Stimulated activated naive CD8-positive, alpha-beta T cell treated with anti-CD3 and anti-CD28 coated beads, Interleukin-15, amount 100 ng/mL, for 72 hours (primary cell): ENCODE measurements at places on chromosomes 4 and X.

DNA sequence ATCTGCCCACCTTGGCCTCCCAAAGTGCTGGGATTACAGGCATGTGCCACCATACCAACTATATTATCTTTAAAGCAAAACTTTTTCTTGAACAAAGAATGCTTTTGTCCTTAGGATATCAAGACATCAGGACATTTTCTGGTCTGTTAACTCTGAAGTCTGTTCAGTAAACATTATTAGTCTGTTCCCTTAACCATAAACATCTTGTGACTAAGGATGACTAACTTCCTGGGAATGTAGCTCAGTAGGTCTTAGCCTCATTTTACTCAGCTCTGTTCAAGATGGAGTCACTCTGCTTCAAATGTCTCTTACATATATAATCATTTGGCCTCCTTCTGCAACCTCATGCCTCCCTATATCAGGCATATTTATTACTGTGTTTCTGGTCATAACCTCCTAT, 122.9 kb downstream of the UBE2NL start:
- DNase-seq, result no peak

DNA sequence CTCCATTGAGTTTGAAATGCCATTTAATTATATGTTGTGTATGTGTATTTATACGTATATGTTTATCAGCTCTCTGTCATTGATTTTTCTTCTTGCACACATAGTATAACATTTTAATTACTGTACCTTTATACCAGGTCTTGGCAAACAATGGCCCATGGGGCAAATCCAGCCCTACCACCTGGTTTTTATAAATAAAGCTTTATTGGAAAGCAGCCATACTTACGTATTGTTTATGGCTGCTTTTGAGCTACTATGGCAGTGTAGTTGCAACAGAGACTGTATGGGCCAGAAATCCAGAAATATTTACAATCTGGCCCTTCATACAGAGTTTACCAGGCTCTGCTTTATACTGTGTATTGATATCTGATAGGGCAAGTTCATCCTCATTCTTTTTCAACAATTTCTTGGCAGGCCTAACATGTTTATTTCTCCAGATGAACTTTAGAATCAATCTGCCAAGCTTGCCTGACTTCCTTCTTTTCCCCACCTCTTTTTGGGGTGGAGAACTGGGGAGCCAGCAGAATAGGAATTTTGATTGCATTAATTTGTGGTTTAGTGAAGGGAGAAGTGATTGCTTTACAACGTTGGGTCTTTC, 15.8 kb downstream of the DCUN1D4 start:
- no peak for DNase-seq

GRCh38 chr4:95198961-95199360, 349.8 kb downstream of the UNC5C start:
- DNase-seq, result no peak

DNA sequence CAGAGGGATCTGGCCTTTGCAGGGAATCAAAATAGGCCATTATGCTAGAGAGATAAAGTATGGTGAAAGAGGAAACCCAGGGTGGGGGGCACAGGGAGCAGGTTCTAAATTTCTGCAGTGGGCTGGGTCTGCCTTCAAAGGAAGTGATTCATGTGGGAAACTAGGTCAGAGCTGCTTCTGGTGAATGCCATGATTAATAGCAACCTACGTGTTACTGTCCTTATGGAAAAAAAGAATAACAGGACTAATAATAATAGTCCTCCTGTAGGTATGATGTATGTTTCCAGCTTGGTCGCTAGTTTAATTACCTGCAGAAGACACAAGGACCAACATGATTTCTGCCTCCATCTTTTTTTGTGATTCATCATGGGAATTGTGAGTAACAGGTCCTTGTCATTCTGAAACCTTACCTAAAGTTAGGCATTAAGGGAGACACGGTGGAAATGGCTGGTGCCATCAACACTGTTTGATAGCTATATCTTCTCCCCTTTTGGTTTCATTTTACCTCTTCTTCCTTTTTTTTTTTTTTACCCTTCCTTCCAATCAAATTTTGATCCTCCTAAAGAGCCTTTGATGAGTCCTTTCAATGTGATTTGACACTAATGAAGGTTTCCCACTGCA, 180.4 kb downstream of the CPEB2 start:
- peak; percentile 19 for DNase-seq

- DNase-seq, result no peak
These were observed 210.2 kb upstream of the GYPA start for GRCh38 chr4:144350706-144351105.

- DNase-seq, result no peak
These were observed 338.7 kb upstream of the GATB start for GRCh38 chr4:152099555-152099954.

GRCh38 chrX:41001327-41001726, 83.9 kb upstream of the USP9X start:
- DNase-seq, result no peak

DNA sequence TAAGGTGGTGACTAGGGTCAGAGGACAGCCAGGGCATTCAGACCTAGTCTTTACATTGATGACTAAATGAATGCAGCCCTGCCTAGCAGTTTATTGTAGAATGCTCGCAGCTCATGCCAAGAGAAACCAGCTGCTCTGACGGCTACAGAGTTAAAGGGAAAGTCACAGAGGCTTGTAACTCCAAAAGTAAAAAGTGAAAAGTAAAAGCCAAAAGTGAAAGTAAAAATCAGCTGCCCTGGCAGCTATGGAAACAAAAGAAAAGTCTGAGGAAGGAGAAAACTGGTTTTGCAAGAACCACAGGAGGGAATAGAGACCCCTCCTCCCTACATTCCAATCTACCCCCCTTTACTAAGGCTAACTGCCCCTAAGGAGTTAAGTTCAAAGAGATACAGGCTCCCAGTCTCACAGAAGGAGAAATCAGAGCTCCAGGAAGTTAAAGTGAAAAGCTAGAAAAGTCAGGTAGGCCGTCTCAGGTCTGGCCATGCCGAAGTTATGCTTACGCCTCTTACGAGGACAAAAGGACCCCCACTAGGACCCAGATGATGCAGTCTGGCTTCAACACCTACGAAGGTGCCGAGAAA, 6.0 kb downstream of the GAGE10 start:
- no peak for DNase-seq

DNA sequence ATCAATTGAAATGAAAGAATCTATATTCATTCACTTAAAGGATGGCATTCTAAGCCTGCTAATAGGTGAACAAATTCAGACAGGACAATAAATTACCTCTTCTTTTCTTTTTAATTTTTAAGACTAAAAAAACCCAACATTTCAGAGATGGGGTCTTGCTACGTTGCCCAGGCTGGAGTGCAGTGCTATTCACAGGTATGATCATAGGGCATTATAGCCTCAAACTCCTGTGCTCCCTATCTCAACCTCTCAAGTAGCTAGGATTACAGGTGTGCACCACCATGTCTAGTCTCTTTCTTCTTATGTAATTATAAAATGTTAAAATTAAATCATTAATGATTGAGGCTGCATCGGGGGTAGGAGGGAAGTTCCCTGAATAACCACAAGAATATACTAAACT, 52.5 kb upstream of the PDLIM5 start:
- no peak for DNase-seq

- no peak for DNase-seq
These were observed 107.9 kb upstream of the ELOVL6 start for GRCh38 chr4:110306303-110306702.

DNA sequence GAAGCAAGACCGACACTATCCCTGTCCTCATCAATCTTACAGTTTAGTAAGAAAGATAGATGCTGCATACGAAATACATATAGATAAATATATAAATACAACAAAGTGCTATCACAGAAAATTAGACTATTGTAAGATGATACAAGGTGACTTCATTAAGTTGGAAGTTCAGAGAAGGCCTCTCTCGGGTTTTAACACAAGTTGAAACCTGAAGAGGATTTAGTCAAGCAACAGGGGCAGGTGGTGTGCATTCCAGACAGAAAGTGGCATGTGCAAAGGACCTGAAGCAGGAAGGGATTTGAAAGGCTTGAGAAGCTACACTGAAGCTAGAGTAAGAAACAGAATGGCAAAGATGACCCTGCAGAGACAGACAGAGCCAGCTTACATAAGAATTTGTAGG, 36.5 kb downstream of the USP46 start:
- DNase-seq, result no peak

GRCh38 chr4:81164623-81165416, 50.2 kb downstream of the PRKG2 start:
- no peak for DNase-seq
